ENCODE measurements at places on chromosomes 3 and 15.

DNA sequence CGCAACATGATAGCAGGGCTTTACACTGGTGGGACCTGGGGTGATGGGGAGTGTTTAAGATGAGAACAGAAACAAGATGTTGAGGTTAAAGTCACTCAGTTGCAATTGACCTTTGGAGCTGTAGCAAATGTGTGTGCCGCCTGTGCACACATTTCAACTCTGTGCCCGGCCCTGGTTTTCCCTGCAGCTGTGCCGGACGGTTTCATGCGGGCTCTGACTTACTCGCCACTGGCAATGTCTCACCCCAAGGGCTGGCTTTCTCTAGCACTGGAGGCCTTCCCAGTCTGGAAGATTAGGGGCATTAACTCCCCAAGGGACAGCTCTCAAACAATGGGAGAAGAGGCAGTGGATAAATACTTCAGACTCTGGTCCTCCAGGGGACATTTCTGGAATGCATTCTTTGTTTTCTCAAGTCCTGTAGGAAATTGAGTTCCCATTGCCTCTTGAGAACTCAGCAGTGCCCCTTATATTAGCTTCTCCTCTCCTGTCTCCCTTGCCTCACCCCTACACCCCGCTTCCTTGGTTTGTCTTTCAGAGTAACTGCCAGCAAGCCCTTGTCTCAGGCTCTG is 152.5 kb downstream of the EDEM1 start:
- no peak for DNase-seq

GRCh38 chr15:63818191-63818590 is 15.6 kb downstream of the HERC1 start:
- DNase-seq: peak; percentile 8

GRCh38 chr3:4776980-4777581 is 202.2 kb upstream of the BHLHE40 start:
- no peak for DNase-seq

- DNase-seq: no peak
These were observed 22.1 kb upstream of the IP6K2 start for GRCh38 chr3:48738926-48739616.

DNA sequence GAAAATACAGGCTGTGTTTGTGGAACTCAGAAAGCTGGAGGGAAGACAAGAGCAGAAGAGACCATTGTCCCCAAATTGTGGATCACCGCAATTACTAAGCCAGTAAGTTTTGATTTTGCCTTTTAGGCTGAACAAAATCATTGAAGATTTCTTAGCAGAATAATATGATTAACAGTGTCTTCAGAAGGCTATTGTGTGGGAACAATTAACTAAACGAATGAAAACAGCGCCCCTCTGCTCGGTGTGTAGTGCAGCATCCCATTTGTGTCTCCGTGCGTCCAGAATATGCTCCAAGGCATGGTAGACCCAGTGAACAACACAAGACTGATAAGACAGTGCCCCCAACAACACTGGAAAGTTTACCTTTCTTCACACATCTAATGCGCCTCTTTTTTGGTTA is 71.2 kb downstream of the CRTC3 start:
- no peak for DNase-seq

- DNase-seq: no peak
These were observed 10.8 kb downstream of the MBNL1 start for GRCh38 chr3:152279479-152279878.

- no peak for DNase-seq
These were observed 79.4 kb downstream of the TM4SF4 start for GRCh38 chr3:149553781-149554451.

- peak; percentile 94 for DNase-seq
These were observed 16.8 kb downstream of the BCL2L10 start for GRCh38 chr15:52095597-52096262.

DNA sequence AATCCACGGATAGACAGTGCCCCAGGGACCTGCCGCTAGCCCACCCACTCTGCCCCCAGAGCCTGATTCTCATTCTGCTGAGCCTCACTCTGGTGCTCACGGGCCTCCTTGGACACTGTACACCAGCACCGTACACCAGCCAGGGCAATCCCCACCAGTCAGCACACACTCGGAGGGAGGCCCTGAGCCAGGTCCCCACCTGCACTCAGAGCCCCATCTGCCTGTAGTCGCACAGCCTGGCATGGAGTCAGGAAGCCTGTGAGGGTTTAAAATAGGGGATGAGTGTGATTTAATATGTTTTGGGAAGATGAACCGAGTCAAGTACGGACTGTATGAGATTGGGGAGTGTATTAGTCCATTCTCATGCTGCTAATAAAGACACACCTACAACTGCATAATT is 223.0 kb downstream of the SLCO3A1 start:
- no peak for DNase-seq
